ENCODE measurements at places on chromosomes 6 and 20.

- DNase-seq, result peak; percentile 97
These were observed 17.0 kb downstream of the GSS start for GRCh38 chr20:34938466-34939163.

DNA sequence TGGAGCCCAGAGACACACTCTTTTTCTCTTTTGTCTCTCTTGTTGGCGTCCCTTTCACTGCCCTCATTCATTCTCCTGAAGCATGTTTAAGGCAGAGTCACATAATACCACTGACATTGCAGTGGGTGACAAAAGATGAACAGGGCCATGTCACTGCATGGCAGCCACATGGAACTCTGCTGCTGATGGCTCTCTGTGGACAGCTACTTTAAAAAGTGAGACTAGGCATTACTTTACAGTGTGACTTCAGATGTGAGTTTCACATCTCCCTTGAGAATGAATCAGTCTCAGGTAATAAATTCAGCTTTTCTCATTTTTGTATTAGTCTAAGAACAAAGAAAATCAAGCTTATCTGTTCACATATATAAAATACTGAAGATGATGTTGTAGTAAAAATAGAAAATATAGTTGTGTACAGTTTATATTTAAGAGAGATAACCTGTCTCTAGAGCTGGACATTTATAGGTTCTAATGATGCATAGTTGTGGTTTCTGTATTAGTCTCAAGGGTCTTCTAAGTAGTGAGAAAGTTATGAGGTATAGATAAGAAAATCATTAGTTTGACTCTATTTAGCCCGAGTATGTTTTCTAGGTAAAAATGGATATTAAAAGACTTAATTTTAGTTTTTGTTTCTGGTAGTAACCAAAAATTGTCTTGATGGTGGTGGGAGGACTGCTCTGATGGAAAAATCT, 6.1 kb downstream of the MRS2 start:
- no peak for DNase-seq

GRCh38 chr6:148829415-148830101, 82.7 kb downstream of the UST start:
- DNase-seq, result no peak

- no peak for DNase-seq
These were observed 190.3 kb upstream of the POU3F2 start for GRCh38 chr6:98644063-98644462.

DNA sequence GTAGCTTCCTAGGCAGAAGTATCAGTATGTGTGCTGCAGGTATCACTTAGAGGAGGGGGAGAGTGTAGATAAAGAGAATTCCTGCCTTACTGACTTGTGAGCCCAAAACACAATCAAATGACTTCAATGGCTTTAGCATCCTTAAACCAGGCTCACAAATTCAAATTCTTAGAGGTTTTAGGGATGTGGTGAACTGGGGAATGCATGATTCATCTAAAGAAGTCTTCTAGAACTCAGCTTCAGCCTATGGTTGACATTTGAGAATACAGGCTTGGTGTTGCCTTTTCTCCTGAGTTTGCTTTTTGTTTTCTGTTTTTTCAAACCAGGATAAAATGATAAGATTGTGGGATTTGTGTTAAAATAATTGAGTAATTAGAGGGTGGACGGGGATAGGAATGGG, 14.4 kb downstream of the SNRPC start:
- no peak for DNase-seq

DNA sequence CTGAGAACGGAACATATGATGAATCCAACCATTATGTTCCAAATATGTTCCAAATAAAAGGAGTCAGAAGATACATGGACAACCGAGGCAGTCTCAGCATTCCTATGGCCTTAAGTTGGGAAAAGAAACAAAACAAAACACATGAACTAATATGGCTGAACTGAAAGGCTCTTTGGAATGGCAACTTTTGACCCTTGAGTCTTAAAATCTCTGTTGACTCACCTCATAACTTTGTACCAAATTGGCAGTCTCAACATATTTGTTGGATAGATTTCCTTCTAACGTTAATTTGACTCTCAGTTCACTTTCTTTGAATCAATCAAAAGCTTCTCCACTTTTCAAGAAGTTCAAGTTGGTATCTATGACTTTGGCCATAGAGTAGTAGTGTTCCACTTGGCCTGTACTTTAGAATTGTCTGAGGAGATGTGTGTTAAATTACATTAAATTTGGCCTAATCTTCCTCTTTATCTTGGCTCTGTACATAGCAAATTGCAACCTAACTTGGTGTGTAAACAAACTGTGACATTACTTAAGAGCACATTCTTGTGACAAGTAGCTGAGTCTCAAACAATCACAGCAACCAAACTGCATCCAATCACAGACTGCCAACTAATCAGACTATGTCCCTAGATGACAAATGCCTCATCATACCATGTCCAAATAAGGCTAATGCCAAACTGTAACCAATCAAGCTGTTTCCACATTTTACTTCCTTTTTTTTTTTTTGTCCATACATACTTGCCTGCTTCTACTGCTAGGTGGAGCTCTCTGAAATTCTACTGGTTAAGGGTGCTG, 208.8 kb downstream of the BMP2 start:
- DNase-seq, result no peak

DNA sequence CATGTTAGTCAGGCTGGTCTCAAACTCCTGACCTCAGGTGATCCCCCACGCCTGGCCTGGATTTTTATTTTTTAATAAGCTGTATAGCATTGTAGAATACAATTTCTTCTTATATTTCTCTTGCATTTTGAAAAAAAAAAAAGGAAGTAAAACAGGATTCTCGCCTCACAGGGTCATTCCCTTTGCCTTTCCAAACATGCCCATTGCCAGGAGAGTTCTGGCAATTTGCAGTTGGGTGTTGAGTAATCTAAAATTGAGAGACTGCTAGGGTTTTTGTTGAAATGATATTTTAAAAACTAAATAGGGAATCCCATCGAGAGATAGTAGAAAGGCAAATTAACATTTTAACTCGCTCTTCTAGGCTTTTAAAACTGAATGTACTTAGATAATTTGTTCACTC, 196.1 kb downstream of the JARID2 start:
- DNase-seq, result no peak

DNA sequence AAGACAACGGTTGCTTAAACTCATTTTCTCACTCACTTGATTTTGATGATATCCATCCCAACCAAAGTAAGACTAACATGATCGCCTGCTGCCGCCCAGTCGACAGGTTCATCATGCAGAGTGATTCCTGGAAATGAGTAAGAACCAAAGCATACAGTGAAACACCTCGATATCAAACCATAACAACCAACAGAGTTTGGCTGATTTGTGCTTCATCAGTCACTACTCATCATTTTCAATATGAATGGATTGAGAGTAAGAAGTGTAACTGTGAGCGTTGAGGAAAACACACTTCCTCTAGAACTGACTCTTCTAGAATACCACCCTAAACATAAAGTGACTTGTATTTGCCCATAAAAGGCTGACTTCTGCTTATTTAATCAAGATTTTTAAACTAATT, 29.2 kb upstream of the ALDH8A1 start:
- DNase-seq, result no peak

DNA sequence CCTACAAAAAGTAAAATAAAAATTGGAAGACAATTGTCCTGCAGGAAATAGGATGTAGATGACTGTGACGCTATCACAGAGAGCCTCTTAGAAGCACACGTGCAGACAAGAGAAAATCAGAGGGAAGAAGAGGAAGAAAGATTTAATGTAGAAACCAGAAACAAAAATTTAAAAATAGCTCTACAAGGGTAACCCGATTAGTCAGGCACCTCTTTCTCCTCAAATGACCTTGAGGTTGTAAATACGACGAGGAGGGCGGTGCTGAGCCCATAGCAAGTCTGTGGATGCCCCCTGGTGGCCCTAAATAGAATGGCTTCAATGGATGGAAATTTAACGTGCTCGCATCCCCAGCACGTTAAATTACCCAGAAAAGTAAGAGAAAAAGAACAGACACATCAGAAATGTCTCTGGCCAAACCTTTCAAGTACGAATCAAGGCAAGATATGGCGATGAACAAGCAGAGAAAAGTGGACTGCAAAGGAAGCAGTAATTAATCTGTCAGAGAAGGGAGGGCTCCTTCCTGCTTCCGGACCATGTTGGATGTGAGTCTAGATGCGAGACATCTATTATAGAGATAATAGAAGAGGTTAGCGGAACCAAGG, 4.2 kb upstream of the PRPH2 start:
- peak; percentile 74 for DNase-seq

- no peak for DNase-seq
These were observed 56.8 kb downstream of the LINC00237 start for GRCh38 chr20:21049305-21049828.

DNA sequence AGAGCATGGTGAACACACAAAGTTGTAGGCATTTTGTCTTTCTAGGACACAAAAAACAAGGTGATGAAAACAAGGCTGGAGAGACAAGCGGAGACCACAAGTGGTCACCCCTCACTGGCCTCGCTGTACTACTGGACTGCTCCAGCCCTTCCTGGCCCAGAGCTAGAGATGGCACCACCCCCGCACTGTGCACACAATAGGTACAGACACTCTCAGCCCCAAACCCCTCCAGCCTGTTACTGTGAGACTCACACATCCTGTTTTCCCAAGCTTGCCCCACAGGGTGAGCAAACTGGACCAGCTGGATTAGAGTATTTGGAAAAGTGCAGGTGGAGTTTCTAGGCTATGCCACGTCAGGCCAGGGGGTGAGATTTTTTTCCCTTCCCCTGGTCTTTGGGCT, 8.4 kb upstream of the ZSWIM1 start:
- DNase-seq, result no peak

DNA sequence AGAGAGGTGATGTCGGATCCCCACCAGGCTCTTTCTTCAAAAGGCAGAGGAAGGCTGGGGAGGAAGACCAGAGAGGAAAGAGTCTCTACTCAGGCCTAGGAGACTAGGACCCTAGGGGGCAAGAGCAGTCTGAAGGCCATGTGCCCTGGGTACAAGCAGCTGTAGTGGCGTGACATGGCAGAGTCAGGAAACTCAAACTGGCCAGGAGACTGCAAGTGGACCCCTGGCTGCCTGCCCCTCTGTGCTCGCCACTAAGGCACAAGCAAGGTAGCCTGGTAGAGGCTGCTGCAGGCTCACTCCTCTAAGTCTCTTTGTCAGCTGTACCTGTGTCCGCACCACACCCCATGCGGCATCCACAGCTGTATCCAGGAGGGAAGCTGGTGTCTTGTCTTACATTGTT, 19.9 kb downstream of the CST9L start:
- DNase-seq, result no peak

GRCh38 chr6:33991610-33992009, 154.3 kb downstream of the GRM4 start:
- no peak for DNase-seq

DNA sequence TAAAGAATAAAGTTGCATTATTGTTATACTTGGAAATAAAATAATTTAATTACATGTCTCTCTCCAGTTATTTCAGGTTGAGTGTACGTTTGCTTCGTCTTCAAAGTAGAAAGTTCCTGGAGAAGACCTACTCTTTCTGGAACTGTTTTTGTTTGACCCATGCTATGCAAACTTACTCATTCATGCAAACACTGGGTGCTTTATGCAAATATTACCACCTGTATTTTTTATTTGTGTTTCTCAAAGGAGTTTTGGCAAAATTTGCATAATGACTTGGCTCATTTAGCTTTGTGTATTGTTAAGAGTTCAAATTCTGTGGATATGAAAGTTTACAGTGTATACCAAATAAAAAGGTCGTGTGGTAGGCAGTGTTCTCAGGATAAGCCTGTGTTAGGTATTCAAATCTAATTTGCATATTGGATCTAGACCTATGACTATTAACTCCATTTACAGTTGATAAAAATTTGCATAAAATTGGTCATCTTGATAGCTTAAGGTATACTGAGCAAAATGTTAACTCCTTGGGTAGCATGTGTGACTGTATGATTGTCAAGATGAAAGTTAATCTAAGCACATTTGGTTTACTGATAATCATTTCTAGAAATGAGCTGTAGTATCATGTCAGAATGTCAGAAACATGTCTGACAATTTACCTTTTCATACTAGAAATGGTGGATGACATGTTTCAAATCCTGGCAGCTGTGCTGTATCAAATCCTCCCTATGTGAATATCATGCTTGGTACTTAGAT, 65.2 kb downstream of the CDKAL1 start:
- no peak for DNase-seq

GRCh38 chr6:168956884-168957730, 296.5 kb downstream of the THBS2 start:
- DNase-seq, result peak; percentile 13

DNA sequence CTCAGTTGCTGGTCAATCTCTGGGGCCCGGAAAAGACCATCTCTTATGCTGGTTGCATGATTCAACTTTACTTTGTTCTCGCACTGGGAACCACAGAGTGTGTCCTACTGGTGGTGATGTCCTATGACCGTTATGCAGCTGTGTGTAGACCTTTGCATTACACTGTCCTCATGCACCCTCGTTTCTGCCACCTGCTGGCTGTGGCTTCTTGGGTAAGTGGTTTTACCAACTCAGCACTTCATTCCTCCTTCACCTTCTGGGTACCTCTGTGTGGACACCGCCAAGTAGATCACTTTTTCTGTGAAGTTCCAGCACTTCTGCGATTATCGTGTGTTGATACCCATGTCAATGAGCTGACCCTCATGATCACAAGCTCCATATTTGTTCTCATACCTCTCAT, 4.3 kb downstream of the OR2J3 start:
- no peak for DNase-seq

DNA sequence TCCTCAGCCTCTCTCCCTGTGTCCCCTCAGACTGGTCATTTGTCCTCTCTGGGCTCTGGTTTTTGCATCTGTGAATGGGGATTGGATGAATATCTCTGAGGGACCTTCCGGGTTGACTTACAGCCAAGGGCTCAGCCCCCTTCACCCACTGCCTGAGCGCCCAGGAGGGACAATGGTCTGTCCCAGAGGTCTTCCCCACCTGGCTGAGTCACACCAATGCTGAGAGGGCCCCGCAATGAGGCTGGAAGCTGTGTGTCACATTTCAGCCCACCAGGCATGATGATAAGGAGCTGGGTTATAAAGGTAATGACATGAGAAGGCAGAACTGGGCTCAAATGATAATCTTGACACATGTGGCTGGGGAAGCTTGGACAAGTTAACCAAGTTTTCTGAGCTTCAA, 70.5 kb downstream of the TOX2 start:
- DNase-seq, result no peak

DNA sequence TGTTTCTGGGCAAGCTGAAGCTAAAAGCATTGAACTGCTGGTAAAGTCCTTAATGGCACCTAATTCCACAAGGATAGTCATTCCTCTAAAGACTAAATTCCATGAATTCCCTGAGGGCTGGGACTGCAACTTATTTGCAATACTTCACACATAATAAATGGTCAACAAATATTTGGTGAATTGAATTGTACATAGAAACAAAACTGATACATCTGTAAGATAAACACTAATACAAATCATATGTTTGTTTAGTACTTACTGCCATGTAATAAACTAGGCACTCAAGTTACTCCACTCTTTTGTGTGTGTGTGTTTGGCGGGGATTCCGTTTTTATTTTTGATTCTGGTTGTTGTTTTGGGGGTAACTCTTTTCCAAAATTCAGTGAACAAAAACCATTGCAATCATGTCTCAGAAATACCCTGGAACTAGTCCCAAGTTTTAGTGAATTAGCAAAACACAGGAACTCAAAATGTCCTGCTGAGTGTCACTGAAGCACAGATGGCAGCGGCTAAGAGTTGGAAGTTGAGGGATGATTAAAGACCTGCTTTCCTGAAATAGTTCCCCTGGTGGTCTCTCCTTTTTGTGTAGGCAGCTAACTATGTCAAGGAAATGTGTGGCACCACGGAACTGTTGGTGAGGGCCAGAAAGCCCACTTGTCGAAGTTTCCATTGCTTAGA, 74.8 kb upstream of the SNRPB2 start:
- DNase-seq, result no peak
